Stimulated activated CD8-positive, alpha-beta memory T cell treated with anti-CD3 and anti-CD28 coated beads, Interleukin-15, amount 100 ng/mL, for 4 hours (primary cell): ENCODE measurements at places on chromosomes 4 and X.
A peak's percentile ranks its signal among the peaks of the same experiment; 100 is the strongest.

DNA sequence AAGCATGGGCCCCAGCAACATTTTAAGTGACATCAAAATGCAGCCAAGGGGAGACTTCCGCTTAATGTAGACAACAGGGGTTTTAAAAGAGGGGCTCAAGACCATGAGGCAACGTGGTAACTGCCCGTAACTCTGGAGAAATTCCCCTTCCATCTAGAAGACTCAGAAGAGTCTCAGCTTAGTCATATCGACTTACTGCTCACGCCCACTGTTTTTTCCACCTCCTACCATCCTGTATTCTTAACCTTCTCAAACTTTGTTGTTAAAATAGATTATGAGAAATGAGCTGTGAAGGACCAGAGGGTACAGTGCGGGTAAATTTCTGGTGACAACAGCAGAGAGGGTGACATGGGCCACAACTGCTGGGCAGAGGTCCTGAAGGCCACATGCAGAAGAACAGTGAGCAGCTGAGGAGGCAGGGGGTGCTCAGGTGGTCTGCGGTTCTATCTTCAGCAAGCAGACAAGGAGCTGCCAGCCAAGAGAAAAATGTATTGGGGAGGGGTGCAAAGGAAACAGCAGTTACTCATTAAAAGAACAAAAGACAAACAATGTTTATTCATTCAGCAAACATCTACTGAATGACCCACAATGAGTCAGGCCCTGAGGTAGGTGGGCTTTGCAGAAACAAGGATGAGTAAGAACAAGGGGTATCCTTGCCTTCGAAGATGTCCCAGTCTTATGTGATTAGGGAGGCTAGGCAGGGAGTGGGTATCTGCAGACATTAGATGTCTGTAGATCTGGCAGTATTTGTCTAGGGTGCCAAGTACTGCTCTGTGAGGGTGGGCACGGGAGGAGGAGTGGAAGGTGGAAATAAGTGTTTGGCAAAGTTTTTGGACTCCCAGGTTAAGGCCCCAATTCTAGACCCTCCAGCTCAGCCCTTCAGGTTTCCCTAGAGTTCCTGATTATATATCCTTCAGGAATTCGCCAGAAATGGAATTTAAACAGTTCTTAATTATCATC lies 175.3 kb downstream of the TSPAN5 start:
- no peak for DNase-seq

- peak; percentile 27 for DNase-seq
Measured at GRCh38 chr4:337932-338758, 531 bp downstream of the ZNF141 start.

DNA sequence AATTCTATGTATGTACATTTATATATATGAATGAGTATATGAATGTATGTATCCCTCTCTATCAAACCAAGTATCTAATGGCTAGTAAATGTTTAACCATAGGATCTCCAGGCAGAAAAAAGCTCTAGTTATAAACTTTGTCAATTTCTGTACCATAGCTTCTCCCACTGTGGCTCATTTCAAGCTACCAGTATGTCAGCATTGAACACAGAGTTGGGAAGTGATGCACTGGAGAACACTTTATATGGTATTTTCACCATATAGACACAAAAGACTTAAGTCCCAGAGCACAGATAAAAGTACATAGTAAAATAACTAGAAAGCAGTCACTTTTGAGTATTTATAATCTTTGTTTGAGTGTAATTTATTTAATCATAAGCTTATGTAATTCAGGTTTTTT lies 53.9 kb upstream of the ATP8A1 start:
- no peak for DNase-seq

- no peak for DNase-seq
Measured at GRCh38 chrX:42823443-42823842, 45.5 kb upstream of the PPP1R2C start.

DNA sequence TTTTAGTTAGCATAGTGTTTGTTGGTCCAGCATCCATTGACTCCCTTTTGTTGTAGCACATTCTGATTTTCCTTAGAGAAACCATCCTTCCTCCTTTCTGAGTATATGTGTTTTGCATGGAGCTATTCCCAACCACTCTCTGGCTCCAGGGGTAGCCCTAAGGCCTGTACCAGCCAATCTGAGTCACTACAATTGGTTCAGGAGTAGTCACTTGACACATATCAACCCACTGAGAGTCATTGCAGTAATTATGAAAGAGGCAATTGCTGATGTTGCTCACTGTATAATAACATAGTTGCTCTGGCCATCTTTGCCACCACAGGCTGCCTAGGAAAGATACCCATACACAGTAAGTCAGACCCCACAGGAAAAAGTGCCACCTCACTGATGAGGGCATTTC lies 71.2 kb upstream of the GRID2 start:
- DNase-seq = no peak

- no peak for DNase-seq
Measured at GRCh38 chrX:129640737-129641136, 14.0 kb downstream of the APLN start.

GRCh38 chr4:184934961-184935360 lies 83.3 kb upstream of the HELT start:
- no peak for DNase-seq

DNA sequence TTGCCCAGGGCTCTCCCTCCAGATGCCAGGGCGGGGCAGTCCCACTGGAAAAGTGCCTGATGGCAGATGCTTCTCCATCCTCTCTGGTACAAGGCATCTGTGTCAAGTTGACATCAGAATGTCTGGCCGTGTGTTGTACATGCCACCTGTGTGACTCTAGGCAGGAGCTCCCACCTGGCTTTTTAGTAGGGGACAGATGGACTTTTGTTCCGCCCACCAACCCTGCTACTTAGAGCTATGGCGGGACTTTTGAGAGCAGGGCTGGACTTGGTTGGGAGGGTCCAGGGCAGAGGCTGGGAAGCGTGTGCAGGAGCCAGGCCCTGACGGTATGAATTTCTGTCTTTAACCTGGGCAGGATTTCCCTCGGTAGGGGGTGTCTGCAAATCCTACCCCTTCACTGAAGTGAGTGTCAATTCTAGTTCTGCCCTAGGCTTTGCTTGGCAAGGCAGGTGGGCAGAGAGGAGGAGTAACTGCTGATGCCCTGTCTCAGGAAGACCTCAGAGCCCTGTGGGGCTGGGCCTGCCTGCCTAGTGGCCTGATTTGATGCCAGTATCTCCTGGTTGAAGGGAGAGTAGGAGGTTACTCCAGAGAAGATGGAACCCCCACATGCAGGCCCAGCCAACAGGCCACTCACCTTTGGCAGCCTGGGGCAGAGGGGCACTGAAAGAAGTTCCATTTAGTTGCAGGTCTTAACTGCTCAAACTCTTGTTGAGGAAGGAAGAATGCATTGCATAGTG lies 99.1 kb downstream of the PJA1 start:
- no peak for DNase-seq
